ENCODE measurements at places on chromosomes 2 and 18.

- DNase-seq: no peak
Measured at GRCh38 chr2:27984153-27984552, 93.6 kb downstream of the BABAM2 start.

GRCh38 chr2:223092667-223093066, 40.7 kb downstream of the KCNE4 start:
- no peak for DNase-seq

GRCh38 chr18:48929941-48930713, 20.6 kb downstream of the SMAD7 start:
- no peak for DNase-seq

- no peak for DNase-seq
Measured at GRCh38 chr2:221524158-221524557, 47.9 kb downstream of the EPHA4 start.

- DNase-seq: no peak
Measured at GRCh38 chr2:79789811-79790210, 277.0 kb downstream of the CTNNA2 start.

DNA sequence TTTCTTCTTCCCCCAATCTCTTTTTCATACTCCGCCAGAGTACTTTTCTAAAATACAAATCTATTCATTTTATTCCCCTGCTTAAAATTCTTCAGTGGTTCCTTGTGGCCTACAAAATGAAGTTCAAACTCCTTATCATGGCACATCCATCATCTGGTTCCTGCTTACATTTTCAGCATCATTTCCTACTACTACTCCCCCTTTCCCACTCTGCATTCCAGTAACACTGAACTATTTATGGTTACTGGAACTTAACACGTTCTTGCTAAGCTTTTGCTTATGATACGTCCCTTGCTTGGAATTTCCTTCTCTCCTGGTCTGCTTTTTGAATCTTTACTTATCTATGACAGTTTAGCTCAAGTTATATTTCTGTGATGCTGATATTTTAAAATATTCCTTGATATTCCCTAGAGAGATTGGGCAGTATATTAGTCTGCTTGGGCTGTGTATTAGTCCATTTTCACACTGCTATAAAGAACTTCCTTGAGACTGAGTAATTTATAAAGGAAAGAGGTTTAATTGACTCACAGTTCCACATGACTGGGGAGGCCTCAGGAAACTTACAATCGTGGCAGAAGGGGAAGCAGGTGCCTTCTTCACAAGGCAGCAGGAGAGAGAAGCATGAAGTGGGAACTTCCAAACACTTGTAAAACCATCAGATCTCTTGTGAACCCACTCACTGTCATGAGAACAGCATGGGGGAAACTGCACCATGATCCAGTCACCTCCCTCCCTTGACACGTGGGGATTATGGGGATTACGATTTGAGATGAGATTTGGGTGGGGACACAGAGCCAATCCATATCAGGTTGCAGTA, 53.2 kb downstream of the BMPR2 start:
- DNase-seq: no peak

DNA sequence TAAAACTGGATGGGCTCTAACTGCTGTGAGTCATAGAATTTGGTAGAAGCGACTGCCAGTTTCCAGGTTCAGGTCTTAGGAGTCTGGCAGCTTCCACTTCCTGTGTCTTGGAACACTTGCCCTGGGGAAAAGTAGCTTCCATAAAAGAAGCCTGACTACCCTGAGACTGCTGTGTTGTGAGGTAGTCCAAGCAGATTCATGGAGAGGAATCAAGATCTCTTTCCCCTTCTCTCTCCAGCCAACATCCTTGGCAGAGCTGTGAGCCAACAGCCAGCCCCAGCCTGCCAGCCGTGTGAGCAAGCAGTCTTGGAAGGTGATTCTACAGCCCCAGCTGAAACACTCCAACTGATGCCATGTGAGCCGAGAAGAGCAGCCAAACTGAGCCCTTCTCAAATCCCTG, 33.7 kb downstream of the SLC20A1 start:
- DNase-seq: no peak

GRCh38 chr2:61015976-61016375, 1.5 kb upstream of the PEX13 start:
- no peak for DNase-seq

- no peak for DNase-seq
Measured at GRCh38 chr2:37653805-37654378, 17.6 kb downstream of the CDC42EP3 start.

DNA sequence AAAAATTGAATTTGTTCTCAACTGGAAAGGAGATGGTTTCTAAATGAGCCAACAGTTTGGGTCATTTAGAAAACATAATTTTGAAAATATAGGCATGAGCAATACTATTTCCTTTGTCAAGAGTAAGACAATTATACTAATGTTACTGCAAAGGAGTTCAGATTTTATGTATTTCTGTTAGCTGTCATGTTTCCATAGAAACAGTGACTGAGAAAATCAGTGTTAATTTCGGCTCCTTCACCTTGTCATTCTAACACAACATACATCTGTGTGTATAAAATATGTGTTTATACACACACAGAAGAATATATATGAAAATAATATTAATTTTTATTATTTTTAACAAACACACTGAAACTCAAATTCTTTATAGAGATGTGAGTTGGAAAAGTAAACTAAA, 178.0 kb upstream of the SPHKAP start:
- no peak for DNase-seq

DNA sequence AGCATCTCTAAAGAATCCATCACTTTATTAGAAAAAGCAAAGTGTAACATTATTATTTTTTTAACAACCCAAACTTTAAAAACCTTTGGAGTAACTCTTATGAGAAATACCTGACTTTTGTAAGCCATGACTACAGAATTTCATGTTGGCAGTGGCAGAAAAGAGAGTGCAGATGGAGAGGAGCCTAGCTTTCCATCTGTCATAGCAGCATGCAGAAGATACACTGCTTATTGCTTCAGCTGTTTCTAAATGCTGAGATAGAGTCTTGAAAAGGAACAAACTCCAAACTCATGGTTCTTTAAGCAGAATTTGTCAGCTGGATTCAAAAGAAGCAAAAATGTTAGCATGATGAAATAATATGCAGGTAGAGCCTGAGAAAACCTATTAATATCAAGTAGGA, 1130.3 kb downstream of the DPP10 start:
- no peak for DNase-seq

DNA sequence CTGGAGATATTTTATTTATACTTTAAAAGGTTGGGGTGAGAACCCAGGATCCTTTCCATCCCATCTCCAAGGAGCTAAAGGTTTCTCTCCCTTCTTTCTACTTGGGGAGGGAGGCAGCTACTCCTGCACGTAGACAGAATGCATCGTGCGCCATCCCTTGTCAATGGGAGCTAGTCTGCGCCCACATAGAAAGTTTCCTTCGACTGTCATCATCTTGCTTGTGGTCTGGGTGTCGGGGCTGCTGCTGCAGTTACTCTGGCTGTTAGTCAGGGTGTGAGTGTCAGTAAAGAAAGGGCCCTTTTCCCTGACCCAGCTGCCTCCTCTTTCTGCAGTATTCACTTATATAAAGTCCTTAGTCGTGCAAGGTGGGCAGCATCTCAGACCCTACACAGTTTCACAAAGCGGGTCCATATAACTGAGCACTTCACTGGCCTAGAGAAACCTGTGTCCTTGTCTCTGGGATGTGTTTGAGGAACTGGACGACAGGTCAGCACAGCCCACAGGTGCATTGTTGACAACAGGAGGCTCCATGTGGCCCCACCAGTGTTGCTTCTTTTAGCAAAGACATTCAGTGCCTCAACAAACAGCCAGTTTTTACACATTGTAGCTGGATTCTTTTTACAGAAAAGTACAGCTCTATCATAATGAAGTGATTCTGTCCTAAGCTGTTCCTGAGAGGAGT, 22.4 kb downstream of the NPAS2 start:
- DNase-seq: no peak

DNA sequence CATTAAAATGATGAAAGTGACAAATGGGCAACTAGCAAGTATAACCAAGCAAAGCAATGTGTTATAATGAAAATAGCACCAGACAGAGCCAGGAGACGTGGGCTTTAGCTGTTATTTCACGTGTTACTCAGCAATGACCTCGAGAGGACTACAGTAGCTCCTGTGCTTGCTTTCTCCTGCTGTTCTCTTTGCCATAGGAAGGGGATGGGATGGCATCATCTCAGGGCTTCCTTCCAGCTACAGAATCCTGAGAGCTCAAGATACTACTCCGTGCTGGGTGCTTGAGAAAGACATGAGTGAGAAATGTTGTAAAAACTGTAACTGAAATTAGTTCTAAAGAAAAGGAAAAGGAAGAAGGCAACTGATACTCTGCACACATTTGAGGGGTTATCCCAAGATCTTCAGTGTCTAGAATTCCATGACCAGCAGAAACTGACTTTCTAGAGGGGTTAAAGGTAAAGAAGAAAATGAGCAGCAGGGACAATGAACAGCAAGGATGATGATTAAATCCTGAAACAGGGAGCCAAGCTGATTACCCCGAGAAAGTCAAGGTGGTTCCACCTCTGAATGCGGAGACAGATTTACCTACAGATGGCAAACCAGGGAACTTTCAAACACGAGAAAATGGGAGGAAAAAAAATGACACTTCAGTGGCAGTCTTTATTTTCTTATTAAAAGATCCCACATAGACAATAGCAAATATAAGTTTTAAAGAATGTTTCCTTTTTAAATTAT, 33.4 kb downstream of the GAREM1 start:
- no peak for DNase-seq

DNA sequence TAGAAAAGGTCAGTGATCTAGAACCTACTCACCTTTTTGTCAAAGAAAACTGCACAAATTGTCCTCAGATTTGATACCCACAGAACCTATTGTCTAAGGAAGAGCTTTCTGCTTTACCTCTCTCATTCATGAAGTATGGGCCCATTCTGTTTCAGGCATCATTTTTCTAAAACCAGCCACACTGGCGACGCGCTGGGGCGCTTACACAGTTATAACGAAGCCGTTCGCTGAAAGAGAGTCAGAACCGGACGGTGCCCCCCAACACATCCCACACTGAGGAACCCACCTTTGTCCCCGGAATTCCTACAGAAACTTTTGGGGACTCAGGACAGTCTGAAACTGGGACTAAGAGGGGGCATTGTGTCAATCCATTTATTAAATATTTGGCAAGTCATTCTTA, 206.3 kb upstream of the HAAO start:
- DNase-seq: no peak

GRCh38 chr2:1586251-1586922, 157.9 kb downstream of the PXDN start:
- no peak for DNase-seq

DNA sequence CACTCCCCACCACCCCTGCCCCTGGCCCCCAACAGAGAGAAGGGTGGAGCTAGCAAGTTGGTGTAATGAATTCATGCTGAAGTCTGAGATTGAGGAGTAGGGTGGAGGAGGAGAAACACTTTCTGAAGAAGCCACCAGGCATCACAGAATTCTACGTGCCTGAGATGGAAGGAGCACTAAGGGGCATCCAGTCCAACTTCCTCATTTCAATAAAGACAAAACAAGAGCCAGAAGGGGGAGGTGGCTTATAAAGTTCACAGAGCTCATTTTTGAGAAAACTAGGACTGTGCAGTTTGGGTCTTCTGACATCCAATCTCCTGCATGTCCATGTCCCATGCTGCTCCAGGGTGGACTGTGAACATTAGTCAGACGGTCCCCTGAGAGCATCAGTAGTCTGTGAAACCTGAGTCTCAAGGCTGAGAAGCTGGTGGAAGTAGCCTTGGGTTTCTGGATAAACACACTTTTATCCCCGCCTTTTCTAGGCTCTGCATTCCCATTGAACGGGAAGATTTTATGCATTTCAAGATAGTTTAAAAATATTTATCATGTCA, 77.7 kb downstream of the TRIM43 start:
- DNase-seq: no peak

DNA sequence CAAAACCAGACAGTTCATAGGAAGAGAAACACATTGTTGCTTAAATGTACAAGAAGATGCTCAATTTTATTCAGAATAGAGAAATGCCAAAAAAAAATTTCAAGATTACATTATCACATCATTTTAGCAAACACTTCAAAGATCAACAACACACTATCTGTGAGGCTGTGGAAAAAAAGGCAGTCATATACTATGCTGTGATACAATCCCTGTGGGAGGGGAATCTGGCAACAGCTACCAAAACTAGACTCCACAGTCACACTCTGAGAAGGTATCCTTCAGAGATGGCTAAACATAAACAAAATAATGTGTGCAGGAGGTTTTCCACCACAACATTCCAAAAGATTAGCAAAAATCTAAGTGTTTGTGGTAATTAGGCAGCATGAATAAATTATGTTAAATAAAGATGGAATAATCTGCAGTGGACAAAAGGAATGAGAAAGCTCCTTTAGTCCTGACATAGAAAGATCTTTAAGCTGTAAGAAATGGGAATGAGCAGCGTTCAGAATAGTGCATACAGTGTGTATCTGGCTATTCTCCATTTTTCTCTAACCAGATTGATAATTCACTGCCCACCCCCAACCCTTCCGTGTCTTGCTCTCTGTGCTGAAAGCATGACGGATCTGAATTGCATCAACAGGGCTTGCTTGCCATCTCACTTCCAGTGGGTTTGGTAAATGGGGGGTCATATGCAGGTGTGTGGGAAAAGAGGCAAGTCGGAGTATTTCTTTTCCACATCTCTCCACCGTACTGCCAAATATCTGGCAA, 329.6 kb downstream of the MBD2 start:
- no peak for DNase-seq

GRCh38 chr2:67839242-67839641, 223.6 kb downstream of the C1D start:
- DNase-seq: no peak

GRCh38 chr2:207077266-207077665, 88.5 kb downstream of the KLF7 start:
- DNase-seq: no peak

DNA sequence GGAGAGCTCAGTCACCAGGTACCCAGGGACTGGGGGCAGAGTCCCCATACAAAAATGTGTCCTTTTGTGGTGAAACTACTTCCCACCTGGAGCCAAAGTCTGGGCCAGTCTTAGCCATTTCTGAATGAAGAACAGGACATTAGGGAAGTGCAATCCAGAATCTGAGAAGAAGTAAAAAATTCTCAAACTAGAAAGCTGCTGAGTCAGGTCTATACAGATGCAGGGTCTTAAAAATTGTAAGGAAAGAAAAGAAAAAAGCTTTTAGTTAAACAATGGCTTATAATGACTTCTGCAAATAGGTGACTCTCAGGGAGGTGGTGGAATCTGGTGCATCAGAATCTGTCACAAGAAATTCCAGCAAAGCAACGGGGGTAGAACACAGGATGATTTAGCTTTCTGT, 13.5 kb downstream of the ZBTB7C start:
- no peak for DNase-seq

DNA sequence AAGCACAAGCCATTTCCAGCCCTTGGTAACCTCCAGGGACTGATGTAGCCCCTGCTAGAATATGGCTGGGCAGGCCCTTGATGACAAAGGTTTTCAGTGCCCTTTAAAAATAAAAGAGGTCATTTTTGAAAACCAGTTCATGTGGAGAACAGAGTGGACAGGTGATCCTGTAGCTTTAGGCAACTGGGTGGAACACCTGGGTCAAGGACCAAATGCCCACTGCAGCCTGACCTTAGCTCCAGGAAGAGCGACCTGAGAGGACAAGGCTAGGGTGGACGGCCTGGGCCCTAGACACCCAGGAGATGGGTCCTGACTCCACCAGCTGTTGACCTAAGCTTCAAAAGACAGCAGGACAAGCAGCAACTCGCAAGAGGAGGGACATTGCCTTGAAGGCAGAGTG, 116.6 kb downstream of the LIPG start:
- no peak for DNase-seq

GRCh38 chr2:1754046-1754445, 9.7 kb upstream of the PXDN start:
- DNase-seq: no peak

Data from cortex of kidney (tissue), 1 donor.